ENCODE measurements at places on chromosomes 3 and 15. TPM values are rescaled to one million over a fixed set of nuclear protein-coding genes. Genes with fewer than 3 reads are reported as not detected.

KNG1 gene
- not detected for total RNA-seq

BUB1B gene
- total RNA-seq: not detected

GOLGA8S gene
- total RNA-seq: not detected

ZNF654 gene
- 2.3 TPM for total RNA-seq

CMTM8 gene
- 6.6 TPM for total RNA-seq

CYP1A2 gene
- total RNA-seq: not detected

RYK gene
- 13.5 TPM for total RNA-seq

CAMKV gene
- total RNA-seq: not detected

TAGLN3 gene
- not detected for total RNA-seq

HERC2 gene
- 42.7 TPM for total RNA-seq

KLHDC8B gene
- 57.5 TPM for total RNA-seq

ZNF660 gene
- total RNA-seq: 0.43 TPM

WNT7A gene
- total RNA-seq: not detected

LRRC3B gene
- total RNA-seq: not detected

ALG1L2 gene
- total RNA-seq: not detected

ITGA11 gene
- total RNA-seq: 136 TPM

HTR3E gene
- total RNA-seq: not detected

GP9 gene
- total RNA-seq: not detected

CCDC39 gene
- total RNA-seq: not detected

PLA1A gene
- total RNA-seq: 15.0 TPM

AGBL1 gene
- total RNA-seq: not detected

CLDND1 gene
- total RNA-seq: 171 TPM

RARB gene
- total RNA-seq: 52.7 TPM

TMEM108 gene
- total RNA-seq: not detected

MBD4 gene
- 57.6 TPM for total RNA-seq

APOD gene
- total RNA-seq: 236 TPM
